Karpas-422 (cell line): ENCODE measurements at places on chromosomes 7 and 10. TPM values are rescaled to one million over a fixed set of nuclear protein-coding genes. Genes with fewer than 3 reads are reported as not detected.

DNA sequence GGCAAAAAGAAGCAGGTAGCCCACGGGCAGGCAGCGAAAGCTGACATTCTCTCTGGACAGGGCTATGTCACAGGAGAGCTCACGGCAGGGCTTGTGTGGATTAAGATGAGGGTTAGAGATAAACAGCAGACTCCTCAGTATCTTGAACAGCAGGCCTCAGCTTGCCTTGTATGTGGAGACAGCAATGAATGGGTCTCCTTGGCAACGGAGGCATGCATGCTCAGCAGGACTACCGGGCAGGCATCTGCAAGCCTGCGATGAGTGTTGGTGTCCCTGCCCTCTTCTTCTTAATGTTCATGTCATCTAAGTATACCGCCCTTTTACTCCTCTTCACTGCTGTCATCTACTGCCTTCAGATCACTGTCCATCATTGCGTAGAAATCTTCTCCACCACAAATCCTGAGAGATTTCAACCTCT, 81.9 kb upstream of the C1GALT1 start:
- H3K27me3 ChIP-seq: no peaks in the 10 kb centered on the region
- DNase-seq: no peak
- no peaks in the 10 kb centered on the region for H3K4me1 ChIP-seq
- no peaks in the 10 kb centered on the region for H3K36me3 ChIP-seq

DNA sequence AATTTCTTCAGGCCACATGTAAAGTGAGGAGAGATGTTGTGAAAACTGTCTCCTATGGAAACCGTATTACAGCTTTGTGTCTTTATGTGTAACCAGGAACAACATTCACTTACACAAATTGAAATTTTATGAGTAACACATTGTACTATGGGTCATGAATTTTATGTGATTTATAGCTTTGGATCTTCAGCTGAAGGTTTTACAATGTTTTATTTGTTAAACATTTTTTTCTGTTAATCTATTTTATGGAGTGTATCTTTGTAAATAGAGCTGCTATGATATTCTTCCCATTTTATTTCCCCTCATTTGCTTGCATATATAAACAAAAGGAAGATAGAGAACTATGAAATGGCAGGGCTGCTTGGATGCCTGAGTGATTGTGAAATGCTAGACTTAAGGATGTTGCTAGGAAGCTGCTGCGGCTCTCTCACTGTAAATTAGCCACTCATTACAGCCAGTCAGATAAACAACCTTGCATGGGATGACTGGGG, 104.5 kb upstream of the PCLO start:
- H3K27me3 ChIP-seq: no peaks in the 10 kb centered on the region
- no peak overlapping the region for H3K27ac ChIP-seq
- no peak overlapping the region for H3K4me3 ChIP-seq
- no peaks in the 10 kb centered on the region for H3K4me1 ChIP-seq

DNA sequence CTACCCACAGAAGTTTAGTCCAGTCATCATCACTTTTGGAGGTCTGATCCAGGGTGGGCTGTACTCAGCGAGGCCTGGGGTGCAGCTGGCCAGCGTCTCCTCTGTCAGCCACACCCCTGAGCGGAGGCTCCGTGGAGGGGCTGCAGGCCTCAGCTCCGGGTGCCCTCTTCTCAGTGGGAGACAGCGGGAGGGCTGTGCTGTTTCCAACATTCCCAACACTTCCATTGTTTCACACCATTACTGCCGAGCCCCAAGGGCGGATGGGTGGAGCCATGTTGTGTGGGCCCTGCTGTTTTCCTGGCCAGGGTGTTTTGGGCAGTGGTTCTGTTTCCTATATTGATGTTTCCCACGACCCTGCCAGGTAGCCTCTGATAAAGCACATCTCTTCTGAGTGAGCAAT, 95.0 kb downstream of the MKI67 start:
- H3K27ac ChIP-seq: no peak overlapping the region
- no peaks in the 10 kb centered on the region for H3K27me3 ChIP-seq
- no peak overlapping the region for H3K4me3 ChIP-seq

DNA sequence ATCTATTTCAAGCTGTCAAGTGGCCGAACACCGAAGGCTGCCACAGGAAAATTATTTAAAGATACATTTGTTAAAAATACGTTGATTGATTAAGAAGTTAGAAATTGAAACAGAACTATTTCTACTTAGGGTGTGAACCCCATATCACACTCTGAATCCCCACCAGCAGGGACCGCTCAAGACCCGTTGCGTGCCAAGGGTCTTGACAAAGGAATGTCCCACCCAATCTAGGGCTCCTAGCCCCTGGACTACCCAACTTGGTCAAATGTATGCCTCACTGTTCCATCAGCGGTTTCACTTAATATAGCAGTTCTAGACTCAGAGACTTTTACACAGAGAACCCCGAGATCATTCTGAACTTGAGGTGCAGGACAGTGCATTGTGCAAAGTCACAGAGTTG, 11.6 kb upstream of the PFKFB3 start:
- no peaks in the 10 kb centered on the region for H3K4me1 ChIP-seq
- H3K27me3 ChIP-seq: no peaks in the 10 kb centered on the region
- no peaks in the 10 kb centered on the region for H3K36me3 ChIP-seq
- H3K27ac ChIP-seq: no peak overlapping the region

Gene MBLAC1
- total RNA-seq: 1.4 TPM in 1 of 2 replicates, not detected in the other
